SIG-M5 (cell line): ENCODE measurements at places on chromosomes 16 and 17.

- DNase-seq = no peak
These were observed 2.0 kb upstream of the PCTP start for GRCh38 chr17:55748841-55749240.

GRCh38 chr17:60601447-60602384 lies 1.7 kb downstream of the PPM1D start:
- DNase-seq = no peak

DNA sequence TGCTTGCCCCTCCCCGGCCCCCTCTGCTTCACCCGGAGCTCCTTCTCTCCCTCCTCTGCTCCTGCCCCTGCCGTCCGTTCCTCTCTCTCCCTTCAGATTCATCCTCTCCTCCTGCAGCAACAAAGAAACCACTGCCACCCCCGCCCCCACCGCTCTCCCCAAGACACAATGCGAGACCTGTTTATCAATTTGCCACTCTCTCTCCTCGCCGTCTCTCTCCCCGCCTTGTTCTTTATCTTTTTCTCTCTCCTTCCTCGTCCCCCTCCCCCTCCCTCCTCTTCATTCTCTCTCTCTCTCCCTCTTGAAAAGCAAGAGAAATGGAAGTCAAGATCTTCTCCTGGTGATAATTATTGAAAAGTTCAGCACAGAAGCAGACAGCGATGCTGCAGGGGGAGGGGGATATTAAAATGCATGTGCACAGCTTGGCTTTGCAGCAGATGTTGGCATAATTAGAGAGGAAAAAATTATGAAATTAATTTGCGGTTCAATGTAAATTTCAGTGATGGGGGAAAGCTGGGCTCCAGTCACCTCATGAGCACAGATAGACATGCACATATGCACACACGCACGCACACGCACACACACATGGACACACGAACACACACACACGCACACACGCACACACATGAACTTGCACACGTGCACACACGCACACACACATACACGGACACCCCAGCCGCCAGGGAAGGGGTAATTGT lies 58.1 kb upstream of the CBFA2T3 start:
- DNase-seq = no peak

- DNase-seq = no peak
These were observed 69.5 kb upstream of the PIRT start for GRCh38 chr17:10907370-10907769.

DNA sequence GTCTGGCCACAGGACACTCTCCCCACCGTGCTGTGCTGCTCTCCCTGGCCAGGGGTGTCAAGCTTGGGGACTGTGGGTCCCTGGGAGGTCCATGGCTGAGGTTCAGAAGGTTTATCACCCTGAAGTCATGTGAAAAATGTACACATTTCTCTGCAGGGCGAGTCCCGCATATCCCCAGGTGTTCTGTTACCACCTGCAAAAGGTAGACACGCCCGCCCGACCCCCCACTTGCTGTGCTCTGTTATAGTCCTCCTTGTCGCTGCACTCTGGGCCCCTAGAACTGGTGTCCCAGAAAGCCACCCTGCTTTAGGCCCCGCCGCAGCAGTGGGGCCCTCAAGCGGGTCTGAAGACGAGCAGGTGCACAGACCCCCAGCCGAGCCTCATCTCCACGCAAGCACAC lies 11.8 kb downstream of the JPT2 start:
- DNase-seq = no peak

DNA sequence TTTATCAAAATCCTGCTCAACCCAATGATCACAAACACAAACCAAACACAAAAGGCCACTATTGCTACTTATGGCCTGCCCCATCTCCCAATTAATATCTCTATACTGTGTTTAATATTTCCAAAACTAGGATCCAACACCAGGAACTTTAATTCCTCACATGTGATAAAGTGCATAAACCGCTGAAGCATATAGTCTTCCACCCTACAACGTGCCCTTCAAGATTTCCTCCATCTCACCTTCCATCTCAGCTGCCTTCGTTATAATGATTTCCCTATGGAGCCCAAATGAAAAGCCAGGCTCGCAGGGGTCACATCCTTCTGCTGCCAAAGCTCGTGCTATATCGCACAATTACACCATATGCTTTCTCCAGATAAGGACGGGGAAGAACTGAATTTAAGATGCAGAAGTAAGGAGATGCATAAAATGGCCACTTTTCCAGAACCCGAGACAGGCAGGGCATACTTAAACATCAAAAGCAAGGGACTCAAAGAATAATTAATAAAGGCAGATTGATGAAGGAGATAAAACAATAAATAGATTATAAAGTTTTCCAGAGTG lies 1.8 kb downstream of the MYH10 start:
- no peak for DNase-seq
